ENCODE measurements at places on chromosomes 4 and X.

- no peak for DNase-seq
Measured at GRCh38 chr4:11149612-11150259, 279.0 kb downstream of the HS3ST1 start.

- peak; percentile 30 for DNase-seq
Measured at GRCh38 chr4:139419388-139419914, 34.5 kb upstream of the RAB33B start.

GRCh38 chr4:151660676-151661075 is 100.1 kb downstream of the GATB start:
- no peak for DNase-seq

GRCh38 chrX:15812192-15812938 is 22.1 kb downstream of the ZRSR2 start:
- DNase-seq, result no peak

- no peak for DNase-seq
Measured at GRCh38 chrX:151183912-151184565, 7.7 kb downstream of the GPR50 start.

All from hematopoietic multipotent progenitor cell treated with erythropoietin and hydrocortisone succinate and interleukin-3 and kit ligand, for 8 days (in vitro differentiated cells).